Esophagus squamous epithelium (tissue), 5 donors: ENCODE measurements at places on chromosomes 3 and 15.

GRCh38 chr3:167723025-167723512, 11.6 kb downstream of the PDCD10 start:
- no peak for DNase-seq

DNA sequence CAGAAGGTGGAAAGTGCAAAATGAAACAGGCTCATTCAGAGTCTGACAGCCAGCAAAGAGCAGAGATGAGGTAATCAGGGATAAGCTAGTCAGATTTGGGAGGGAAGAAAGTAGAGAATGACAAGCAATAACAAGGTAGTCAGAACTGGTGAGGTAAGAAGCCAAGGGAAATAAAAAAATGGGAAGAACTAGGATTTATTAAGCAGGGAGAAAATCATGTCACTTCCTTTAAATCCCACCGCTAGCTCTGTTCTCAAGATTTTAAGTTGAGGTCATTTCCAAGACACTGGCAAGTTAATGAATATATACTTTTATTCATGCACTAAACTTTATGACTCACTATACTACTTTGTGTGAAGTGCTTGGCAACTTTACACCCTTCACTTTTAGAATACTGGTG, 1106.8 kb downstream of the IGSF11 start:
- no peak for DNase-seq

- no peak for DNase-seq
Measured at GRCh38 chr3:180223268-180223667, 186.5 kb upstream of the PEX5L start.

DNA sequence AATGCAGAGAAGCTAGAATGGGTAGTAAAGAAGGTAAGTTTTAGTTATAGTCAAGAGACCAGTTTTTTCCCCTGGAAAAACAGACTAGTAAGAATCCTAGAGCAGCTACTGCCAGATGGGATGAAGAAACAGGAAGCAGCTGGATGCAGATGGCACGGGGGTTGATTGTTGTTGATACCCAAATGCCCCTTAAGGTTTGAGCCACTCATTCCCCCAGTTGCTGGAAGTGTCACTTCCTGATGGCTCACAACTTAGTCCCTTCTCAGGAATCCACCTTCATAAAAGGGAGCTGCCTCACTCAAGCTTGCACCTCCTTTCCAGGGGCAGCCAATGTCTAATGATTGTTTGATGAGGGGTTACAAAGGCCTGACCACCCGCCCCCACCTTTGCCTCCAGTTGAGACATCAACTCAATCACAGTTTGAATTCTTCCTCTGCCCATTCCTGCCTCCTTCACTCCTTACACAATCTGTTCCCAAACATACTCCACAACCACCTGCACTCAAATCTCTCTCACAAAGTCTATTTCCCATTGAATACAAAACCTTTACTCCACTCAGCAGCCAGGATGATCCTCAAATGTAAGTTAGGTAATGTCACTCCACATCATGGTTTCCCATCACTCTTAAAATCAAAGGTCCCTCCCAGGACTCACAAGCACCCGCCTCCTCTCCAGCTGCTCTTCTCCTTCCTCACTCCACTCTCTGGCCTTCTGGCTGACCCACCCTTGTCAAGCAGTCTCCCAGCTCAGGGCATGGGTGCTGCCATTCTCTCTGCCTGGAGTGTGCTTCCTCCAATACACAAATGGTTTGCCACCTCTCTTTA, 450.1 kb upstream of the THBS1 start:
- no peak for DNase-seq

- DNase-seq: no peak
Measured at GRCh38 chr3:140580746-140581145, 97.1 kb upstream of the TRIM42 start.

DNA sequence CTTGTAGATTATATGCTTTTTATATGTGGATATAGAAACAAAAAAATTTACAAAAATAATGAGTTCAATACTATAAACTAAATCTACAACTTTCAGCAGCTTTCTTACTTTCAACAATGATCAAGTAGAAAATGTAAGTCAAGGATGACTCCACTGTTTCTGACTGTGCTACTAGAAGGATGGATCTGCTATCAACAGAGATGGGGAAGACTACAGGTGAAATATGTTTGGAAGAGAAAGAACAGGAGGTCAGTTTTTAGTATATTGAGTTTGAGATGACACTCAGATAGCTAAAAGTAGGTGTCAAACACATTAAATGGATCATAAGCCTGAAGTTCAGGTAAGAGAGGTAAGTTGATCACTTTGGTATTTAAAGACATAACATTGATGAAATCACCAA, 107.5 kb downstream of the TBC1D5 start:
- no peak for DNase-seq
